Mesangial cell (primary cell): ENCODE measurements at places on chromosomes 11 and 22. TPM values are rescaled to one million over a fixed set of nuclear protein-coding genes. Genes with fewer than 3 reads are reported as not detected.

The OR52A1 gene
- not detected in 2 replicates for total RNA-seq

The TH gene
- total RNA-seq: 1.6 and 7.1 TPM in 2 replicates

The SOX6 gene
- total RNA-seq: 0.33 and 9.3 TPM in 2 replicates

The OR51I1 gene
- total RNA-seq: not detected in 2 replicates

The PRRG4 gene
- 0.16 and 1.1 TPM in 2 replicates for total RNA-seq

The IGSF9B gene
- total RNA-seq: 1.1 and 2.9 TPM in 2 replicates

The NXPE2 gene
- 0.16 TPM in 1 of 2 replicates, not detected in the other for total RNA-seq

The MIOX gene
- 0.33 and 1.5 TPM in 2 replicates for total RNA-seq

The HINFP gene
- 10.9 and 32.2 TPM in 2 replicates for total RNA-seq

The KRTAP5-7 gene
- total RNA-seq: not detected in 2 replicates

The BIRC3 gene
- 4.6 and 4.8 TPM in 2 replicates for total RNA-seq

The APOL4 gene
- total RNA-seq: not detected in 2 replicates

The UBTFL1 gene
- not detected in 2 replicates for total RNA-seq

The SYCE3 gene
- not detected in 2 replicates for total RNA-seq

The MAP6 gene
- 0.65 and 0.89 TPM in 2 replicates for total RNA-seq

The HTR3A gene
- not detected in 2 replicates for total RNA-seq

The TECTA gene
- under 0.01 and 0.63 TPM in 2 replicates for total RNA-seq

The LGALS12 gene
- total RNA-seq: under 0.01 and 0.76 TPM in 2 replicates

The ARHGEF17 gene
- 24.0 and 78.7 TPM in 2 replicates for total RNA-seq

The A4GALT gene
- 20.0 and 53.4 TPM in 2 replicates for total RNA-seq

The ACCSL gene
- not detected in 2 replicates for total RNA-seq
